ENCODE measurements at places on chromosomes 4 and X.

GRCh38 chr4:94895081-94895480 is 137.3 kb downstream of the BMPR1B start:
- no peak for DNase-seq

- DNase-seq = no peak
These were observed 141.7 kb downstream of the PAPSS1 start for GRCh38 chr4:107578321-107578720.

DNA sequence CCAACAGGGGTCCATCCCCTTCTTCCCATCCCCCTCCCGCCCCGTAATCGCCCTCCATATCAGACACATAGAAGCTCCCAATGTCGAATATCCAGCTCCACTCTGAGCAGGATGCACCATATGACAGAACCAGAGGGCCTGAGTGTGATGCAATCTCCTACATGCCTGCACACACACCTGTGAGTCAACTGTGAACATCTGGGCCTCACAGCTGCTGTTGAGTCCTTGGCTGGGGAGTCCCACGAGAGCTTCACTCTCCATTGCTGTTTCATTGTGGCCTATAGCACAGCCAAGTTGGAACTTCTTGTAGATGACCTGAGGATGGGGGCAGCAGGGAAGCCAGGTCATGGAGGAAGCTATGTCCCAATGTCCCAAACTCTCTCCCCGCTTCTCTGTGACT is 8.2 kb downstream of the SLC38A5 start:
- no peak for DNase-seq

DNA sequence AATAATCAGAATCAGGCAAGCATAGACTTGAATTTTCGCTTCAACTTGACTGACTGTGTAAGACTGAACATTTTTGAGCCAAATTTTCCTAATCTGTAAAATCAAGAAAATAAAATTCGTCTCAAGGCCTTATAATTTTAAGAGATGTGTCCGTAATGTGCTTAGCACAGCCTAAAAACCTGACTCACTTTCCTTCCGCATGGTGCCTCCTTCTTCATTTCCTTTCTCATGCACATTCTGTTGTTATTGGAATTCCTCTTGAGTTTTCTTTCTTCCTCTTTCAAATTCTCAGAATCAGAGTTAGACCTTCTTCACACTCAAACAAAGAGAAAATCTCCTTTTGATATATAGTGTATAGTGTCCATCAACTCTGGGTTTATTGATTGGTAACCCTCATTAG is 208.9 kb upstream of the SLIT2 start:
- no peak for DNase-seq

DNA sequence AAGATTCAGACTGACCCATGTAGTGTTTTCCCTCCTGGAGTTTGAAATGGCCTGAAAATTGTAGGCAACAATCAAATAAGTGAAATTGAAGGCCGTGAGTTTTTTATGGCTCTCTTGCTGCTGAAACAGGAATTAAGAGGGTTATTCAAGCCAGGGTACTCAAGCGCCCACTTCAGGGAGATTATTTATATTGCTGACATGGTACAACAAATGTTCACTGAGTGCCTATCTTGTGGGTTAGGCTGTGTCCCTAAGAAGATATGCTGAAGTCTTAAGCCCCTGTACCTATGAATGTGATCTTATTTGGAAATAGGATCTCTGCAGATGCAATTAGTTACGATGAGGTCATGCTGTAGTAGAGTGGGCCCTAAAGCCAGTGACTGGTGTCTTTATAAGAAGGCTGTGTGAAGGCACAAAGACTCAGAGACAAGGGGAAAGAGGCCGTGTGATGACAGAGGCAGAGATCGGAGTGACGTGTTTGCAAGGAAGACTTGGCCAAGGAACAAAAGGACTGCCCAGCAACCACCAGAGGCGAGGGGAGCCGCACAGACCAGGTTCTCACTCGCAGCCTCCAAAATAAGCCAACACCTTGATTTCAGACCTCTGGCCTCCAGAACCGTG is 72.9 kb downstream of the MED28 start:
- no peak for DNase-seq
